Kidney (tissue), 22 donors: ENCODE measurements at places on chromosomes 3 and 15. TPM values are rescaled to one million over a fixed set of nuclear protein-coding genes. Genes with fewer than 3 reads are reported as not detected.

Gene PPP1R14D
- not detected for total RNA-seq

Gene ISLR
- 30.2 TPM for total RNA-seq

Gene SHC4
- 0.50 TPM for total RNA-seq

Gene PLCH1
- total RNA-seq = 9.6 TPM

Gene DPH6
- 29.8 TPM for total RNA-seq

Gene DAPK2
- total RNA-seq = 3.0 TPM

Gene SOX14
- not detected for total RNA-seq

Gene ARHGEF26
- total RNA-seq = 4.8 TPM

Gene RBP2
- not detected for total RNA-seq

Gene MLF1
- total RNA-seq = 16.9 TPM

Gene ABHD17C
- total RNA-seq = 18.8 TPM

DNA sequence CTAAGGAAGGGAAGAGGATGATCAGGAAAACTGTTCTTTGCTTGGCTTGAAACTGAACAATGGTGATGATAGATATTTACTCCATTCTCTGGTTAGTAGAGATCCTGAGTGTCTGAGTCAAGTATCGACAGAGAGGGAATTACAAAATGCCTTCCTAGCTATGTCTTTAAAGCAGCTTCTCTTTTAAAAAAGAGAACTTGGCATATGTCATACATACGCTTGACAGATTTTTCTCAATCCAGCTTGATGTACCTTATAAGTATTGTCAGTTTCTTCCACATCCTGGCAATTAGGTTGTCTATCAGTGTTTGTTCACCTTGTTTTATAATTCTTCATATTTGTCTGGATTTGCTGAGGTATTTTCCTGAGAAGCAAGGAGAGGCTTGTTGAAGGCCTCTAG lies 5.0 kb upstream of the EPHB1 start:
- no peak for DNase-seq

- DNase-seq = peak; percentile 71
These were observed 939.4 kb downstream of the MCTP2 start for GRCh38 chr15:95170561-95171380.

GRCh38 chr3:25257026-25257425 lies 171.0 kb upstream of the RARB start:
- no peak for DNase-seq

GRCh38 chr3:134334231-134334900 lies 39.9 kb downstream of the AMOTL2 start:
- DNase-seq = no peak

DNA sequence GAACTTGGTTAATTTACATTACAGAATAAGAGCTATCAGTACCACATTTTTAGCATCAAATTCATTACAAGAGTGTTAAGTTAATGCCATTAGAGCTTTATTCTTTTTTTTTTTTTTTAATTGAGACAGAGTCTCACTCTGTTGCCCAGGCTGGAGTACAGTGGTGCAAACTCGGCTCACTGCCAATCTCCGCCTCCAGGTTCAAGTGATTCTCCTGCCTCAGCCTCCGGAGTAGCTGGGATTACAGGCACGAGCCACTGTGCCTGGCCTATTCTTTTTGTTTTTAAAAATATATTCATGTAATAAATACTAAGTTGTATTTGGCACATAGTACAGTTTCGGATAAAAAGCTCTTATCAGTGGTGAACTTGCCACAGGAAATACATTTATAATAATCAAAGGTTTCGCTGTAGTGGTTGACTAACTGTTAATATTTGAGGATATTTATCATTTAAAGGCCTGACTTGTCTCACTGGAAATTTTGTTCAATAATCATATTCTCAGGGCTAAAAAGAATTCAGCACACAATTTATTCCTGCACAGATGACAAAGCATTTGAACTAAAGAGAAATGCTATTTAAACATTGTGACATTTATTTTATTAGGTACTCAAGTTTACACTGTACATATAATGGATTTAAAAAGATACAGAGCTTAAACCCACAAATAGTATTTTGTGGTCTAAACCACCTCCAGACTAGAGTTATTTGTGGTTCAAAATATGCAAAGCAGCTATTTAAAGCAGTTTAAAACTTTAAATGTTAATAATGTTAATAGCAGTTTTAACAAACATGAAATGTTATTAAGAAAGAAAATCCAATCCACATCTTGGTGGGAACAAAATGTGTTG lies 6.1 kb upstream of the LEKR1 start:
- DNase-seq = no peak

DNA sequence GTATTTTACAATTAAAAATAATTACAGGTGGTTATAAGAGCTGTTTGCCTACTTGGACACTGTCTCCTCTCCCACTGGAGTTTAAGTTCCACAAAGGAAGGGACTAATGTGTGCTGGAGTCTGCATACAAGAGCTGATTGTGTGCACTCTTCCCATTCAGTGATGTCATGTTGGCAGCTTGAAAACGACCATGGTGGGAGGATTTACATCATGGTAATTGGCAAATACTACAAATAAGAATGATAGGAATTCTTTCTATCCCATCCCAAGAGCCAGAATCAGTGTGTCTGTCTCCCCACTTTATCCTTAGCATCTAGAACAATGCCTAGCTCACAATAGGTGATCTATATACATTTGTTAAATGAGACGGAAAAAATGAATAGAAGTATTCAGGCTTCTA lies 14.1 kb downstream of the ITGA11 start:
- DNase-seq = no peak

GRCh38 chr3:88385090-88385489 lies 235.3 kb downstream of the C3orf38 start:
- no peak for DNase-seq

DNA sequence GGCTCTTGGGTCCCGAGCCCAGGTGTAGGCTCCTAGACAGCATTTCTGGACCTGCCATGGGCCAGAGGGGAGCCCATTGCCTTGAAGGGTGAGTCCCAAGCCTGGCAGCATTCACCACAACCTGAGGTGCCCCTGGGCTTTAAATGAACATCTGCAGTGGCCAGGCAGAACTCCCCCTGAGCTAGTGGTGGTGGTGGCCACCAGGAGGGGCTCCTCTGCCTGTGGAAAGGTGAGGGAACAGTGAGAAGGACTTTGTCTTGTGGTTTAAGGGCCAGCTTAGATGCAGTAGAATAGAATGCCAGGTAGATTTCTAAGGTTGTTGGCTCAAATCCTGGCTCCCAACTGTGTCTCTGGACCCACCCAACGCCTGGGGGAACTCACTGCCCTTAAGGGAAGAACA lies 55.6 kb downstream of the CASR start:
- DNase-seq = no peak

GRCh38 chr15:47337836-47338235 lies 379.5 kb upstream of the SEMA6D start:
- no peak for DNase-seq

DNA sequence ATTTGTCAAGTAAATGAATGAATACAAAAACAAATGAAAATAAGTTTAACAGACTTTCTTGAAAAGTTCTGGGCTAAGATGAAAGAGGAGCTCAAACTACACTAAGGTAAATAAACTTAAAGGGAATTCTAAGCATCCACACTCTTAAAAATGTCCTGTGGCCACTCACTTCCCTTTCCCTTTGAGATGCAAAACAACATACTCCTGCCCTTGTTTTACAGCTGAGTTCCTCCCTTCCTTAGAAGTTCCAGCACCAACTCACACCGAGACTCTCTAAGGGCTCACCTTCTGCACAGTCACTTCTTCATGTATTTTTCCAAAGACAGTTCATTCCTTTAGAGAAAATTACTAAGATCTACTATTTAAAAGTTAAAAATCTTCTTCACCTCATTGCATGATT lies 123.3 kb upstream of the CMC1 start:
- DNase-seq = no peak

DNA sequence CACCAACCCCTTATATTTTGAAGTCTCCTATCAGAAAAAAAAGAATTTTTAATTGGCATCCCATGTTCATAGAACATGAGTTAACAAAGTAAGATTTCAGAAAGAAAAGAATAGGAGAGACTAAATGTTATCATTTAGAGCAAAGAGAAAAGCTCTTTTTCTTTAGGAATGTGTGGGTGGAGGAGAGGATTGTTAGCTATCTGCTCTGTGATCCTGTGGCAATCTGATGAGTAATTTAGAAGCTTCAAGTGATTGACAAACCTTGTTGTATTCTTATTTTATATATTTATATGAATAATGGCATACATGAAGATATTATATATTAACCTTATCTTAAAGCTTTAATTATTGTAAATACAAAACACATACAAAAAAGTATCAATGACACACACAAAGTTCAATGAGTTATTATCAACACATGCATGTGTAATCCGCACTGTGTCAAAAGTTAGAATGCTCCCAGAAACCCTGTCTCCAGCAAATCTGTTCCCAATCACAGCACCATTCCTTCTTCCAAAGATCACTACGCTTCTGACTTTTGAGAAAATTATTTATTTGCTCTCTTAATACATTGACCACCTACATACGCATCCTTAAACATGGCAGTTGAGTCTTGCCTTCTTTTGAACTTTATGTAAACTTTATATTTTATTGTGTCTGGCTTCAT lies 907.4 kb downstream of the MCTP2 start:
- DNase-seq = no peak

- no peak for DNase-seq
These were observed 3.1 kb downstream of the KAT2B start for GRCh38 chr3:20043396-20043795.

GRCh38 chr3:16841904-16842271 lies 42.9 kb upstream of the PLCL2 start:
- DNase-seq = no peak

DNA sequence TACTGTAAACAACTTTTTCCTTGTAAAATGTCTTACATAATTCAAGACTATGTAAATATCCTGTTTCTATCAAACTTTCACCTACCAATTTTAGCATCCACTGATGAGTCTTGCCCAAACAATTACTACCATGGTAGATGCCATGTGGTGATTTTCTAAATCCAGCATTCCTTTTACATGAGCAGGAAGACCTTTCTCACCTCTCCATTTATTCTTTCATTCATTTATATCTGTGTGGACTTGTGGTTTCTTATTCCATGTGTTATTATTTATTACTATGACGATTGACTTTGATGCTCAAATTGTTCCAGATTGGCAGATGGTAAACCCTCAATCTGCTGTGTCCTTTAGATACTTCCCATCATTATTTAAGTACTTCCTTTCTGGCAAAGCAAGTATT lies 62.4 kb downstream of the IFT57 start:
- DNase-seq = no peak

DNA sequence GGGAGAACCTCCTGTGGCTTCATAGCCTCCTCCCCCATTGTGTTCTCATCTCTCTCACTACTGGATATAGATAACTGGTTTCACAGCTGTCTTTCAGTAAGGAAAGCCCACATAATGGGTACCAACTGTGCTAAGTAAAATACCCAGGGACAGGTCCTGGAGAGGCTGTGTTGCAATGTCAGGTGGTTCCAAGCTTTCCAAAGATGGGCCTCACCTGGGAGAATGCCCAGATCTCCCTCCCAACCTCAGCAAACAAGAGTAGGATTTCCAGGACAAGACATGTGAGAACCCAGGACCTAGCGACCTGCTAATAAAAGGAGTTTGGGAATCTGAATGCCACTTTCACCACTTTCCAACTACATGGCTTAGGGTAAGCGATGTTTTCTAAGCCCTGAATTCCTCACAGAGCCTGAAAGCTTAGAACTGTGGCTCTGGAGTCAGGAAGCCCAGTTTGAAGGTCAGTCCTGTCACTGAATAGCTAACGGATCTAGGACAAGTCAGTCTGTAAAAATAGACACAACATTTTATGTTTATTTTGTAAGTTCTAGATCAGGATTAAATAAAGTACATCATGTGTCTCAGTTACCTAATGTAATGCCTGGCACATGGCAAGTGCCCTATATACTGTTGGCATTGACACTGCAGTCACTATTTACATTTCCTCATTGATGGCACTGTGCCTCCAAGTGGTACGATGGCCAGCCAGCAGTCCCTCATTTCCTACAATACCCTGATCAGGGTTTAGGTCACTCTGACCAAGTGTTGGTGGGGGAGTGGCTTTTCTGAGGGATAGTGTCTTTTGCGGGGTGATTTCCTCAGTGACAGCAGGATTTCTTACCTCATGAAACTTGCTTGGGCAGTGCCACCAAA lies 11.9 kb downstream of the CERS3 start:
- no peak for DNase-seq

DNA sequence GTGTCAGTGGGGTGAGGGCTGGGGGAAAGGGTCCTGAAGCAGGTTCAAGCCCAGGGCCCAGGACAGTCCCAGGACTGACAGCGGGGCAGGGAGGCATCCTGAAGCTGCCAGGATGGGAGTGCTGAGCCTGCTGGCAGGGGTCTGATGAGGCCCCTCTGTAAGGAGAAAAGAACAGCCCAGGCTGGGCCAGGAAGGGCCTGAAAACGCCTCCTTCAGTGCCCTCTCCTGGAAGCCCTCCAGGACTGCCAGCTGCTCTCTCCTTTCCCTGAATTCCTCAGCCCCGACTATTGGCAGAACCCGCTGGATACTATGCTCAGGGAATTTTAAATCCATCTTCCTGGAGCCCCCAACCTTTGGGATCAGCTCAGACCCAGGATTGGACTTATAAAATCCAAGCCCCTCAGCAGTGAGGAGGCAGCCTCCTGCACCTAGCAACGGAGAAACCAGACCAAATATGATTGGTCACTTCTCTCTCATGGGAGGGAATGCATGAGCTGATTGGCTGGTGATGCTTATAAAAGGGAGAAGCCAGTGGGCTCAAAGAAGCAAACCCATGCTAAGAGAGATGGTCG lies 203.5 kb upstream of the LINGO1 start:
- no peak for DNase-seq

DNA sequence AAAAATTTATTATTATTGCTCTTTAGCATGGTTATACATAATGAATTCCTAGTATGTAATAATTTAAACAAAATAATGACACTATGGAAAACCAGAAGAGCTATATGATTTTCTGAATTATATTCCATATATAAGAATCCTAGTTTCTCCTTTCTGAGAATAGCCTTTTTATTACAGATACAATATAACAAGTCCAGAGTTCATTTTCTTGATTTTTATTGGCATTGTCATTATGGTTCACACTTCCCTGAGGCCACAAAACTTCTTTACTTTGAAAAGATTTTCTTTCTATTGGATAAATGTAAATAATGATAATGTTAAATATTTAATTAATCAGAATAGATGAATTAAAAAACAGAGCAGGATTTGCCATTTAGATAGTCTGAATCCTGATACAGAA lies 362.3 kb upstream of the BCHE start:
- no peak for DNase-seq
